ENCODE measurements at places on chromosomes 4 and X. TPM values are rescaled to one million over a fixed set of nuclear protein-coding genes. Genes with fewer than 3 reads are reported as not detected.

DNA sequence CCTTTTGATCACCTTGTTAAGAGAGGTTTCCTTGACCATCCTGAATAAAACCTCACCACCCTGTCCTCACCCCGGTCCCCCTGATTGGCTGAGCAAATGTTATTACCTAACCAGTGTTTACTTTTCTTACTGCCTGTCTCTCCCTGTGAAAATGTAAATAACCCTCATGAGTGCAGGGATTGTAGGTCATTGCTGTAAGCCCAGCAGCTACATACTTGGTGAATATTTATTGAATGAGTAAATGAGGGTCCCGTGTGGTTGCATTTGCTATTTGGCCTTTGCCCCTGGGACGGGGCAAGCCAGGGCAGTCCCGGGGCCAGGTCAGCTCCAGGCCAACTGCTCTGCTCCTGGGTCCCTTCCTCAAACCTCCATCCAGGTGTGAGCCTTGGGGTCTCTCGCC lies 55.5 kb upstream of the CLCN4 start:
- no peak for DNase-seq

DNA sequence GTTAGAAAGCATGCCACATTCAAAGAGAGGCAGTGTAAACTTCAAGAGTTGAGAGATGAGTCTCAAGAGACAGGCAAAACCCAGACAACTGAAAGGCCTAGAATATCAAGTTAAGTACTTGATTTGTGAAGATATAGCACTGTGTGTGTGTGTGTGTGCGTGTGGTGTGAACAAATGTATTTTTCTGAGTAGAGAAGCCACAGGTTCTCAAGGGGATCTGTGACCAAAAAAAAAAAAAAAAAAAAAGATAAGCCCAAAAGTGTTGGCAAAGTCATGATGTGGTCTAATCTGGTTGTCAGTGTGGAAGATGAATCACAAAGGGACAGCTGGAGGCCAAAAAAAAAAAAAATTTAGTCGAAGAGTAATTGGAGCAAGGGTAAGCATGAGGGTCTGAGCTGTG lies 3.9 kb downstream of the RIPPLY1 start:
- no peak for DNase-seq

- DNase-seq = no peak
Observed at GRCh38 chr4:114019969-114020358, 40.5 kb upstream of the ARSJ start.

- no peak for DNase-seq
Observed at GRCh38 chr4:84338367-84338766, 160.7 kb downstream of the NKX6-1 start.

DNA sequence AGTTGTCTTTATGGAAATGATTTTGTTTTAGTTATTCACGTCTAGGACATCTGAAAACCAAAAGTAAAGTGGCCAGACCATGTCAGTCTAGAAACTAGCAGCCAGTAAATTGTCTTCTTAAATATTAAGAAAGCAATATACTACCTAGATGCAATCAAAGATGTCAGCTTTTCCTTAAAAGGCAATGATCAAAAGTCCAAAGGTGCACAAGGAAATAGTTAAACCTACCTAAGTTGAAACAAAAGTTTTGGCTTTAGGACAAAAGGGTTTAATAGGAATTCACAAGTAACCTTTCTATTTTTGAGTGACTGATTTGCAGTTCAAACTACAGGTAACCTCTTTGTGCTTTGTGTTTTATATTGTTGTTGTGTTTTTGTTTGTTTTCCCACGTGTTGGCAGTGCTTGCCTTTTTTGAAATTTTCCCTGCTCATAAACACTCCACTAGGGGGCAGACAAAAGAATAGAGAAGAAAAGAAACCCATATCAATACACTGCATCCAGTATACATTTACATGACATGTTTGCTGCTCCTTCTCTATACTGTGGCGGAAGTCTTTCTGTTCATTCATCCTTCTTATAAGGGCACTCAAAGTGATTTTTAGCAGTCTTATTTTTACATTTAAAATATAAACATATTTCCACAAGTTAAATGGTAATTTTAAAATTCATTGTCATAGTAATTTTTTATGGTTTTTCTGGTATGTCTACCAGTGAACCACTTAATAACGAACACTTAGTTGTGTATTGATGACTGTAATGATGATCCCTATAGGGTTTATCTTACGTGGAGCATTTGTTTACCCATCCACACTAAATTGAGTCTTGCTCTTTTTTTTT lies 62.7 kb downstream of the GAB1 start:
- peak; percentile 46 for DNase-seq

DNA sequence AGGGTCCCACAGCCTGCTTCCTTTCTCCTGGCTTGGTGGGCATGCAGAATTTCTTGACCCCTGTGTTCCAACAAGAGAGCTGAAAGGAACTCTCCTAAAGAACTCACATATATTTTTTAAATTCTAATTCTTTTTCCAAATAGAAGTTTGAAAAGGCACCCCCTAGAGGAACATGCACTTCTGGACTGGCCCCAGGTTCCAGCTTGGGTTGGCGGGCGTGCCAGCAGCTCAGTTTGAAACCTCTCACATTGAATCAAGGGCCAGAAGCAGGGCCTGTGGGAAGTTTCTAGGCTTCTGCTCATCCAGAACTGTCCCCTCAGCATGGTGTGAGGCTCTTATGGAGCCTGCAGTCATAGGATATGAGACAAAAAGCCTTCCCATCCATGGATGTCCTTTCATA lies 132.6 kb downstream of the ATG4A start:
- no peak for DNase-seq

TLR1 gene
- 9.8 TPM for total RNA-seq

DNA sequence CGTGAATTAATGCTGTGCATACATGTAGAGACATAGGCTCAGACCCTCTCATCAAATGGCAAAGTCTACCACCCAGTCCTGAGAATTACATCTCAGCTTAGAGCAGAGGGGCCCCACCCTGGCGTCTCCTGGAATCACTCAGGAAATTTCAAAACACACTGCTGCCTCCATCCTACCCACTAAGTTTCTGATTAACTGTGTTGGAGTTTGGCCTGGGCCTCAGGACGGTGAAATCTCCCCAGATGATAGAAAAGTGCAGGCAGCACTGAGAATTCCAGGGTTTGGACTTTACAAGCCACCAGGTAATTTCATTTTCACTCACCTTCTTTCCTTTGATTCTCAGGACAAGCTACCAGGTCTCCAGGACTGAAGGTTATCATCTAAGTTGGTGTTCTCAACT lies 3.3 kb upstream of the FAM9C start:
- DNase-seq = no peak

DNA sequence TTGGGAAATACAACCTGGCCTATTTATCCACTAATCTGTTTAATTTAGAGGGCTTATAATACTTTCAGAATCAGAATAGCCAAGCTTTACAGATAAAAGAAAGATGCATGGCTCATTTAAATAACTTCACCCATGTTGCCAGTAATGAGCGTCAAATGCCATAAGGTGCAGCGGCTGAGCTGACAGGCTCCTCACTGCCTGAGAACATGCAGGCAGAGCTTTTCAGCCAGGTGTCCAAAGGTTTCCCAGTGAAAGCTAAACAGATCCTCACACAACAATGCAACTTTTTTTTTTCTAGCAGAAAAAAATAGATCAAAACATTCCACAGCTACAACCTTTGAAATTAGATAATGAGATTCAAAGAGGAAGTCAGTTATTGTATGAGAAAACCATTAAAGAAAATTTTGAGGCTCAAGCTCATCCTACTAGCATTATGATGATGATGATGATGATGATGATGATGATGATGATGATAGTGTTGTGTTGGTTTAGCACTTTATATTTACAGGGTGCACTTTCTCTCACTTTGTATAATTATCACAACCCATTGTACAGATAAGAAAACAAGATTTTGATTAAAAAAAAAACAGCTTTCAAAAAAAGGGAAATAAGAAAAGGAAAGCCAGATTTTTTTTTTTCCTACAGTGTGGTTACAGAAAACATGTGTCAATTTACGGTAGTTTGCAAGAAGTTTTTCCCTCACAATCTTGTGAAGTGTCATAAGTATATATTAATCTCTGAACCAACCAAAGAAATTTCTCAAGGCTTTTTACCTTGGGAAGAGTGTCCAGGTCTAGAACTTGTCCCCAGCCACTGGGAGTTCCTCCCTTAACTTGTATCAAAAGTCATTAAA lies 12.2 kb upstream of the TNIP3 start:
- DNase-seq = no peak
